ENCODE measurements at places on chromosomes 2 and 18. TPM values are rescaled to one million over a fixed set of nuclear protein-coding genes. Genes with fewer than 3 reads are reported as not detected.

- DNase-seq = no peak
Observed at GRCh38 chr2:211455216-211455841, 898.9 kb downstream of the CPS1 start.

DNA sequence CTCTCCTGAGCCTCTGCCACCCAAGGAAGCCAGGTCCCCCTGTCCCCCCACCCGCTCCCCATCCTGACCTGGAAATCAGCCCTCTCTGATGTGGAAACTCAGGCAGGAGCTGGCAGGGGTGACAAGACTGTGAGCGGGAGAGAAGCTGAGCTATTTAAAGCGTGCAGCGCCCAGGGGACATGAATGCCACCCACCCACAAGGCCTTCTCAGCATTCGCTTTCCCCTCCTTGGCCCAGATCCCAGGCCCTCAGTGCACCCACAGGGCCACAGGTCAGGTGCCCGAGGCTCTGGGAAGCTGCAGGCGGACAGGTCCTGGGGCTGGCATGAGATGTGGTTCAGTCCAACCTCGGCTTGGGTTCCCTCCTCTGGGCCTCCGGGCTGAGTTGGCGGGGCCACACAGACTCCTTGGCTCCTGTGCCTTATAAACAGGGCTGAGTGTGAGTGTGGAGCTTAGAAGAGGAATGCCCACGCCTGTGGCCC, 168.3 kb downstream of the SMAD7 start:
- peak; percentile 43 for DNase-seq

GRCh38 chr2:100776445-100776844, 43.5 kb upstream of the NPAS2 start:
- DNase-seq = no peak

DNA sequence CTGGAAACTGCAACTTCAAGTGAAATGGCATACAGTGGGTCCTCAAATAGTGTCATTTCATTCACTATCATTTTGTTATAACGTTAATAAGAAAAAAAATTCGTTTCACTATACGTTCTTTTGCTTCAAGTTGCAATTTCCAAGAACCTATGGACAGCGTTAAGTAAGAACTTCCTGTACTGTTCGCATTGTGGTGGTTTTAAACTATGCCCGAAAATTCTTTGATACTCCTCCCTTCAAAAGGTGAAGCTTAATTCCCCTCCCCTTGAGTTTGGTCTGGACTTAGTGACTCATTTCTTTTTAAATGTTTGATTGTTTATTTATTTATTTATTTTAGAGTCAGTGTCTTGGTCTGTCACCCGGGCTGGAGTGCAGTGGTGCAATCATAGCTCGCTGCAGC, 20.7 kb downstream of the GNLY start:
- DNase-seq = no peak

DNA sequence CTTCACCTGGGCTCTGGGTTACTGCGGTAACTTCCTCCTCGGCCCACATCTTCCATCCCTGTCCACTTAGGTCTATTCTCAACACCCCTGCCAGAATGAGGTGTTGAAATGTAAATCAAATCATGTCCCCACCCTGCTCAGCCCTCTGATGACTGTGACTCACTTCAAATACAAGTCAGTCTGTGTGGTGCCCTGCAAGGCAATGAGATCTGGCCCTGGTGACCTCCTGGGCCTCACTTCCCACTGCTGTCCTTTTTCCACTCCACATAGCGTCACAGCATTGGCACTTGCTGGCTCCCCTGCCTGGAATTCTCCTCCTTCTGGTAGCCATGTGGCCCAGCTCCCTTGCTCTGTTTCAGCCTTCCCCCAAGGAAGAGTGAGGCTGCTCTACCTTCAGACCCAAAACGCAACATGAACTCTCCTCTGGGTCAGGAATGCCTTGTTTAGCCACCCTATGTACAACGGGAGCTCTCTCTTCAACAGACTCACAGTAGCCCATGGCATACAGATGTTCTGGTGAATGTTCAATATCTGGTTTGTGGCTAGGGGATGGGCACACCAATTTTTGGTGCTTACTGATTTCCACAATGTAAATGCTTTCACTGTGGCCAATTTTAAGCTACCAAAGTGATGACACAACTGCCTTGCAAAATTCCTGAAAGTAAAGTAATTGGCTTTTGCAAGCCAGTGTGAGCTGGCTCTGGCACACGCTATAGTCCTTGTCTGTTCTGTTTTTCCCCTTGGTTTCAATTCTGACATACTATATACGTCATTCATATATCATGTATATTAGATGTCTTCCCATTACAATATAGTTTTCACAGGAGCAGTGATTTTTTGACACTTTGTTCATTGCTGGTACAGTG, 550.3 kb upstream of the HS6ST1 start:
- DNase-seq = no peak

DNA sequence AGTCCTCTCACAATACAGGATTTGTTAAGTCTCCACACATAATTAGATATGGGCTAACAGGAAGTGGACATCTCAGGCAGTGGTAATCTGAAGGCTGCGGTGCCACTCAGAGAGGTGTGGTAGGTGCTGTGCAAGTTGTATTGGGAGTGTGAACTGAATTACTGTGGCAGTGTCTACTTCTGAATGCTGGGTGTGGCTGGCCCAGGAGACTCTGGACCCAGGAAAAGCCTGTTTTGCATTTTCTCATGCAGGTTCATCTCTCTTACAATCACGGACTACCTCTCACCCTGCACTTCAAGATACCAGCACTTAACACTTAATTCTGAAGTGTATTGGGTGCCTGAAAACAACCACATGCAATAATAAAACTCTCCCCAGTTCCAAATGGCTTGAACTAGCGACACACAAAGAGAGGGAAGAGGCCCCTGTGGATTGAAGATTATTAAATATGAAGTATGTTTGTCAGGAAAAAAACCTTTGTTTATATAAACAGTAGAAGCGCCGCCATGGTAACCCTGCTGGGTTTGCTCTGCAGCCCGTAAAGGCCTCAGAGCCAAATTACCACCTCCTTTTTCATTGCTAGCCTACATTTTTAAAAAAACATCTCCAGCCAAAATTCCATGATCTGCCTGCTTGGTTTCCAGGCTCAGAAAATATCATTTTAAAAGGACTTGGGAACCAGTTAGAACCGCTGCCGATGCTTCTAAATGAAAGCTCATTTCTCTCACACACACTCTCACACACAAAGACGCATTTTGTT, 77.5 kb downstream of the GFPT1 start:
- peak; percentile 72 for DNase-seq

DNA sequence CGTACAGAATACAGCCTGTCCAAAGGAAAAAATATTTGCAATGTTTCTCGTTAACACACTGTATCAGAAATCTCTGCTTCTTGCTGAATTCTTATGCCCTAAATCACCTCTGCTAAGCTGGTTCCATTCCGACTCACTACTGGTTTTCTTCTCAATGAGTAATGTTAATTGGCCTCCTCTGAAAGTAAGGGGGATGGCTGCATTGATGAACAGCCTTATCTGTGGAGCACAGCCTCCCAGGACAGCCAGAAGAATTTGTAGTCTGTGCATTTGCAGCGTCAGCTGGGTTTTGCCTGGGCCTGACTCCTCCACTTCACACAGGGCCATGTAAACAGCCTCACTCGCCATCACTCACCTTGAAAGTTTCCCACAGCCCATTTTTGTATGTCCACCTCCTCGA, 127.7 kb downstream of the RNF152 start:
- peak; percentile 59 for DNase-seq

DNA sequence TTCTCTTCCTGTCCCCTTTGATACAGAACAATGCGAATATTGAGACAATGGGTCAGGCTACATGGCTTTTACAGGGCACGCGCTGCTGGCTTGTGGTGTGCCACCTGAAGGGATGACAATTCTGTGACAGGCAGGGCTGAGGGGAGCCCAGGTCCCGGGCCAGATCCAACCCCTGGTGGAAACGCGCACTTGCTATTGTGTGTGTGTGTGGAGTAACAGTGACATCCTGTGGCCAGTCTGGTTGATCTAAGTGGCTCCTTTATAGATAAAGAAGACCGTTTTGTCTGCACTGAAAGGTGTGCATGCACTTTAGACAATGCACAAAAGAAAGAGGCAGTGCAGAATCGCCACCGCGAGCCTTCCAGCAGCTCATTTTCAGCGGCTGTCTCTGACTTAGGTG, 273.6 kb downstream of the HRH4 start:
- no peak for DNase-seq

DNA sequence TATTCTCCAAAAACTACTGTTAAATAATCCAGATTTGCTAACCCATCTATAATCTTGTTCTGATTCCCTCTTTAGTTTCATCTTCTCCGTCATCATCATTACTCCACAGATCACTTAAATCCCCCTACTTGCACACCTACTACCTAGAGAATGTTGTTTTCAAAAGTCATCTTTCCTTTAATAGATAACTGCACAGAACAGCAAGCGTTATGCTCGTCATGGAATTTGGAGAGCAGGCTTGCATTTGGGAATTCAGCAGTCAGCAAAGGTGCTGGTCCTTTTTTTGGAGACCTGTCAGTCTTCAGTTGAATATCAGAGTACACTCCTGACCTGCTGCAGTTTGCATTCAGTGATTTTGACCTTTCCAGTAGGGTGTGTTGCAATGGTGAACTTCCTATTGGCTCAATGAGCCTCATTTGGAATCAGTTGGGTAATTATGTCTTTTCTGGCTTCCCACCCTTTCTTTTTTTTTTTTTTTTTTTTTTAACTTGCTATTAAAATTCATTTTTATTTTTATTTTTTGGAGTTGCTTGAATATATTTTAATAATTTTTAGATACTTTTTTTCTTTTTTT, 110.6 kb downstream of the HNRNPLL start:
- no peak for DNase-seq

DNA sequence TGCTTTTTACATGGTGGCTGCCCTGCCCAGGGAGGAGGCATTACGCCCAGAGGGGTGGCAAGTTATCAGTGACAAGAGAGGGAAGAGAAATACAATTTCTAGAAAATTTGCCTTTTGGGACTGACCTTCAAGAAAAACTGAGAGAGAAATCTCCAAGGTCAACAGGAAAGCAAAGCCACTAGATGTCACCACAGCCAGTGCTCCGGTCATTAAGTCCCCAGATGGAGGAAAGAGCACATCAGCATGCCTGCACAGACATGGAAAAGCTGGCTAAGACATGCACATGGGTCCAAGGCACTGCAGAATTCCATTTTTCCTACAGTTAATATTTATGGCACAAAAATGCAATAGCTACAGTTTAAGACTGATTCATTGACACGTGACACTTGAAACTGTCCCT, 21.0 kb downstream of the FHL2 start:
- DNase-seq = no peak

PID1 gene
- total RNA-seq = 48.5 TPM

CNRIP1 gene
- total RNA-seq = 40.6 TPM

FEV gene
- total RNA-seq = not detected

FTCDNL1 gene
- total RNA-seq = 0.29 TPM
